ENCODE measurements at places on chromosomes 16 and 17. TPM values are rescaled to one million over a fixed set of nuclear protein-coding genes. Genes with fewer than 3 reads are reported as not detected.

- no peak for ATAC-seq
Observed at GRCh38 chr17:7419819-7420610, at the start of gene SPEM1. TSS of gene SPEM1 (plus strand) at chr17:7420324. CDS start at chr17:7420385, 61 bp downstream.

- no peak for ATAC-seq
Observed at GRCh38 chr17:15957608-15958307, 12.8 kb downstream of the ADORA2B start.

GRCh38 chr16:80710918-80711317 is 93.5 kb downstream of the CDYL2 start:
- no peak for ATAC-seq

GRCh38 chr17:18116078-18116477 is 7.5 kb downstream of the MYO15A start:
- no peak for ATAC-seq

DNA sequence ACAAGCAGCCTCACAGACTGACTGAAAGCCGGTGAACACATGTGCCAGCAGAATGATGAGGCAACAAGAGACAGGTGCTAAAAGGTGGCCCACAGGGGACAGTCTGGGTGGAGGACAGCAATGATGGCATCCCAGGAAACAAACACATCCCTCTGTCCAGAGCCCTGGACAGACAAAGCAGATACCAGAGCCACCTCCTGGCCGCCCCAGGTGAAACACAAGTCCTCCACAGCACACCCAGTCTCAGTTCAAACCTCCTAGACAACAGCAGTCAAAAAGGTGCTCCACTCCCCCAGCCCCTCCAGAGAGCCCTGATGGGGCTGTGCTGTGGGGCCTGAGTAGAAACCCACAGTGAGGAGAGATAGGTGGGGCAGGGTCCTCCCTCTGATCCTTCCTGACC is 20.3 kb upstream of the CDH5 start:
- peak; percentile 16 for ATAC-seq

GRCh38 chr17:10127819-10128425 is 70.5 kb downstream of the GAS7 start:
- ATAC-seq, result peak; percentile 66

GRCh38 chr16:88971371-88972097 is 5.5 kb downstream of the CBFA2T3 start:
- no peak for ATAC-seq

Gene TMEM238L
- total RNA-seq, result 2.3 TPM

Gene MYH13
- total RNA-seq, result 0.16 TPM

Gene TBC1D3C
- not detected for total RNA-seq

Gene FBXW10
- 0.16 TPM for total RNA-seq

Gene LGALS9B
- 14.3 TPM for total RNA-seq

Gene EFNB3
- total RNA-seq, result 1.6 TPM

Data from esophagus mucosa (tissue), 1 donor.